ENCODE measurements at places on chromosomes 1 and 21.

DNA sequence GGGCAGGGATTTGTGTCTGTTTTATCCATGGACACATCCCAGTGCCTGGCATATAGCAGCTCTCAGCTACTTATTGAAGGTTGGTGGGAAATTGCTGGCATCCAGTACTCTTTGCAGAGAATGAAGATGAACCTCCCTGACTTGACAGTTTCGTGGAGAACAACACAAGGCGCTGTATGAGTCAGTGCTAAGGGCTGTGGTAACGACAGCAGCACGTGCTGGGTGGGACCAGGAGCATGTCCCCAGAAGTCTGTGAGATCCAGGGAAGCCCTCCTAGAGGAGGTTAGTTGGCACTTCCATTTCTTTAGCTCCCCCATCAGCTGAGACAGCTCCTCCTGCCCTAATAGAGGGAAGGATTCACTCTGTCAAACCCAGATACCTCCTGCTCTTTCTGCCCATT lies 25.9 kb upstream of the IL19 start:
- no peak for DNase-seq

DNA sequence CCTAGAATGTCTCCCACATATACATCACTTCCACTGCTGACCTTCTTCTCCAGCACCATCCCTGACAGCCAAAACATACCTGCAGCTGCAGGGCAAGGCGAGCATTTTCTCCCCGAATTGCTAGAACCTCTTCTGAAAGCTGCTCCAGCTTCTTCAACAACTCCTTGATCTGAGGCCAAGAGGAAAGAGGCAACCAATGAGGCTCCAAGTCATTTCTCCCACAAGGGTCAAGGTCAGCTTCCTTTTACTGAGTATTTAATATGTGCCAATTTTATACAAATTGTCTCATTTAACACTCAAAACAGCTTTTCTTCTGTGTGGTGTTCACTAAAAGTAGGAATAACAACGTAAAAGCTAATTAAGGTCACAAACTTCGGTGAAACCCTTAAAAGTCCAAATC lies 9.4 kb upstream of the PIAS3 start:
- no peak for DNase-seq

DNA sequence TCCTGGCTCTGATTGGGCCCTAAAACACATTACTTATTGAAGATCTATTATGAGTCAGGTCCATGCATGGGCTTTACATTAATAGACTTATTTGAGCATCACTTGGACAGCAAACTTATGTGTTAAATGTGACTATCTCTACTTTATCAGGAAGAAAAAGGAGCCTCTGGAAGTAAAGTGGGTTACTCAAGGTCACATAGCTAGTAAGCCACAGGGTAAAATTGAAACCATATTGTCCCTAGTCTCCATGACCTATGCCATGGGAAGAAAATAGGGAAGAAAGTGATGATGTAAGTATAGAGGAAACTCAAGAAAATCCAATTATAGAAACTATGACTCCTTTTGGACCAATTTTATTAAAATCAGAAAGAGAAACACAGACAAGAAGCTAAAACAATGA lies 555.3 kb downstream of the NUF2 start:
- DNase-seq = no peak

DNA sequence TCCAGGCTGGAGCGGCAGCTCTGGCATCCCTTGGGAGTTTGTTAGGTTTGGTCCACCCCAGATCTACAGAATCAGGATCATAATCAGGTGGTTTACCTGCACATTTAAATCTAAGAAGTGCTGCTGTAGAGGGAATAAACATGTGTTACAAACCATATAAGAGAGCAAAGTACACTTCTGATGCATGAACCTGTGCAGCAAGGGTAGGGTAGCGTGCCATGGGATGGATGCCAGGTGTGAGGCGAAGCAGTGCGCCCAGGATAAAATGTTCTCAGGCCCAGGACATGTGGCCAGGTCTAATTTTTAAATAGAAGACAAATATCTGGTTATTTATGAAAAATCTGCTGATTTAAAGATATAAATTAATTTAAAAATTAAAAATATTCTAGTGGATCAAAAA lies 308.8 kb upstream of the USP24 start:
- no peak for DNase-seq

- DNase-seq = no peak
Measured at GRCh38 chr1:158028969-158029368, 35.5 kb downstream of the KIRREL1 start.

DNA sequence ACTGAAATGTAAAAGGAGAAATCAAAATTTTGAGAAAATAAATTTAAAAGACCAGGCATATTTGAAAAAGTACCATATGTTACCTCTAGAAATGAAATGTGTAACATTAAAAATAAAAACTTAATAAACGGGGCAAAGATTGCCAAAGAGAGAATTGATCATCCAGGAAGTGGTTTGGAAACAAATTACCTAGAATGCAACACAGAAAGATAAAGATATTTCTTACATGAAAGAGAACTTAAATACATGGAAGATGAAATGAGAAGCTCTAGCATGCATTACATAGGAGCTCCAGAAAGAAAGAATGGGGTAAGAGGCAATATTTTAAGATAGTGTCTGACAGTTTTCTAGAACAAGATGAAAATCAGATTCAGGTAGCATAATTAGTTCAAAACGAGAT lies 235.9 kb upstream of the IRF2BP2 start:
- DNase-seq = no peak

- no peak for DNase-seq
Measured at GRCh38 chr1:172203135-172203823, 217.2 kb upstream of the C1orf105 start.

GRCh38 chr1:30413606-30414005 lies 309.8 kb downstream of the MATN1 start:
- DNase-seq = no peak
